ENCODE measurements at places on chromosomes 1 and 21.
A peak's percentile ranks its signal among the peaks of the same experiment; 100 is the strongest.

DNA sequence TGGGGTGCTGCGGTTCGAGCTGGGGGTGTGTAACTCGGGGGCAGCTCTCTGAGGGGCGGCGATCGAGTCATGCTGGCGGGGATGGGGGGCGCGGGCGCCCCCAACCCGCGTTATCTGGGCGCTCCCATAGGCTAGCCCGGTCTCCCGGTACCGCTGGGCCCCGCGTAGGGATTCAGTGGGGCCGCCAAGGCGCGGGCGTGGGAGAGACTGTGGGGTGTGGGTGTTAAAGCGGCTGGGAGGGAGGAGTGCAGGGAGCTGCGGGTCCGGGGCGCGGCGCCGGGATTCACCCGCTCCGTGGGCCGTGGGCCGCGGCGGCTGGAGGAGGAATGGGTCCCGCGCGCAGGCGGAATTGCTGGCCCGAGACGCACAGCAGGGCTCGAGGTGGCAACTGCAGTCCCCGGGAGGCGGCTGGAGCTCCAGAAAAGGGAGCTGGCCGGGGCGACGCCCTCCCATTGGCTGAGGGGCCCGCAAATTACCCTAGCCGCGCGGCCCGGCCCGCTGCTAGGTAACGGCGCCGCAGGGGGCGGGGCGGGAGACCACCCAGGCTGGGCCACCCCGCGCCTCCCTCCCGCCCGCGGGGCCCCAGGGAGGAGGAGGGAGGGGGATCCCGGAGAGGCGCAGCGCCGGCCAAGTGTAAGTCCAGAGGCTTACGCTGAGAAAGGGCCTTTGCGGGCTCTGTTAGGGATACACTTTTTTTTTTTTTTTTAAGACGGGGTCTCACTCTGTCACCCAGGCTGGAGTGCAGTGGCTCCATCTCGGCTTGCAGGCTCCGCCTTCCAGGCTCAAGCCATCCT is at the start of gene PTCH2:
TSS of gene PTCH2 (minus strand) at position 392 of the 794 bp plus-strand sequence. CDS start at position 71, 321 bp downstream.
- peak; percentile 59 for DNase-seq

DNA sequence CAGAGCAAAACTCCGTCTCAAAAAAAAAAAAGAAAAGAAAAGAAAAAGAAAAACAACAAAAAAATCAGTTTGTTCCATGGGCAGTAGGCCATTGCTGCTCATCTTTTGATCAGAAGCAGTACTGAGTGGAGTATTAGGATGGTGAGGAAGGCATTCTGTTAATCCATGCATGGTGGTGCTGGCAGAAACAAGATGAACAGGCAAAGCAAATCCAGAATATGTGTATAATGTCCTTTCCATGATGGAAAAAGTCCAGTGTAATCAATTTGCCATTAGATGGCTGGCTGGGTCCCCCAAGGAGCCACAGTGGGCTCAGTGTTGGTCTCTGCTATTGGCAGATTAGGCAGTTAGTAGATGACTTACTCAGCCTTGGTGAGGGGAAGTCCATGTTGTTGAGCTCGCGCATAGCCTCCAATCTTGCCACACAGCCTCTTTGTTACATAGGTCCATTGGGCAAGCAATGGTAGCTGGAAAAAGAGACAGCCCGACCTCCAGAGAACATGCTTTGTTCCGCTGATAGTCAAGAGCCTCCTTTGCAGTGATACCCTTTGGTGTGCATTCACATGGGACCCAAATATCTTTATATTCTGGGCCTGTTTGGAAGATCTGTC is 23.3 kb downstream of the H3-3A start:
- no peak for DNase-seq

DNA sequence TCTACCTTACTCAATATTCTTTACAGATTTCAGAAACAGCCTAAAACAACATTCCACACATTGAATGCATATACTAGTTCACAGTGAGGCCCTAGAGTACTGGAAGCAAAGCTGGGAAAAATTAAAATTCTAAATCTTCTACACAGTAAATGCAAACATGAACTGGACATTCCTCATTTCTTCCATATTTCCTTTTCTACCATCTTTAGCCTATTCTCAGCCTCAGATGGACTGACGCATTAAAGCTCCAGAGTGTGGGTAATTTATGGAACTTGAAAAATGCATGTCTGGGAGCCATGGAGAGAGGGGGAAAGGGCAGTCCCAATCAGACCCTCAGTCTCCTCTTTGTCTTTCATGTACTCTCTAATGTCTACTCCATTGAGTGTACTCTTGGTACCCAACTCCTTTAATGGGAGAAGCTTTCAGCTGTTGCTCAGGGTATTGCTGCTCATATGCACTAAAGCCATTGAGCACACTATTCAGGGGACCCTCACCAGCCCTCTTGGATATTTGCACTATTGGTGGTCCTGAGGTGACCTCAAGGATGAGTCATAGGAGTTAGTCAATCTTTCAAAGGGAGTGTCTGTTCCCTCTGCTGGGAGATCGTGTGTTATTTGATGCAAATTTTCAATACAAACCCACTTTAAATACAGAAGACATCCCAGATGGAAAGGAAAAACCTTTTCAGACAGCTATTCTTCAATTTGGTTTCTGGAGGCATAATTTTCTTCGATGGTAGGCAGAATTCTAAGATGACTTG is 83.3 kb upstream of the KCNJ15 start:
- peak; percentile 83 for DNase-seq

GRCh38 chr1:179951383-179952144 is 3.0 kb upstream of the CEP350 start:
- peak; percentile 85 for DNase-seq

DNA sequence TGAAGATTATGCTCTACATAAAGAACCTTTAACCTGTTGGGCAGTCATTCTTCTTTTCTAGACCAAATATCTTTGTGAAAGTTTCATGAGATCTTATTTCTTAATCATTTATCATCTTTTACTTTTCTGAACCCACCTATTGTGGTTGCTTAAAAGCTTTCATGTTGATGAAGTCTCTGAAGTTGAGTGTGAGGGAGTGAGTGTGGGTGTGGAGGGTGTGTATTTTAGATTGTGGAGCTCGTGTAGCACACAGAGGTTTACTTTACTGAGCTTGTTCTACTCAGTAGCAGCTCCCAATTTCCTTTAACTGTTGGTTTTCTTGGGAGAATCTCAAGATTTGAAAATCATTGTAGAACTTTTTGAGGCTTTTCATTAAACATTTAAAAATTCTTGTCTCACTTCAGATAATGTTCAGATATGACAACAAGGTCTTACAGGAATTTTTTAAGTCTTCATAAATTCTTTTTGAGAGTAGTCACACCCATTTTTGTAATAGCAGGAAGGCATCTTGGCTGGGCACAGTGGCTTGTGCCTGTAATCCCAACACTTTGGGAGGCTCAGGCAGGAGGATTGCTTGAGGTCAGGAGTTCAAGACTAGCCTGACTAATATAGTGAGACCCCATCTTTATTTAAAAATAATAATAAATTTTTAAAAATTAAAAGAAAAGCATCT is 17.0 kb downstream of the SRRM1 start:
- DNase-seq, result peak; percentile 33

GRCh38 chr1:180577361-180577760 is 18.6 kb downstream of the OVAAL start:
- DNase-seq, result no peak

DNA sequence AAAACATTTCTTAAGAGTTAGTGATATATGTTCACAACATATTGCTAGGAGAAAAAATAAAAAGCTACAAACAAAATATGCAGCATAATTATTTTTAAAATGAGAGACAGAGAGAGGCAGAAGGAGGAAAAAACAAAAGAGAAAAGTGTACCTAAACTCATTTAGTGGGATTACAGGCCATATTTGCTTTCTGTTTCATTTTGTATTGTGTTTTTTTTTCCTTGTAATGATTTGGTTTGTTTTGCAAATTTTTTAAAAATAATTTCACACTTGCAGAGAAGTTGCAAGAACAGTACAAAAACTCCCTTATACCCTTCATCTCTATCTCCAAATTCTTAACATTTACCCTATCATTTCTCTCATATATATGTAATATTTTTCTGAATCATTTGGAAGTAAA is 65.0 kb downstream of the LBR start:
- no peak for DNase-seq

DNA sequence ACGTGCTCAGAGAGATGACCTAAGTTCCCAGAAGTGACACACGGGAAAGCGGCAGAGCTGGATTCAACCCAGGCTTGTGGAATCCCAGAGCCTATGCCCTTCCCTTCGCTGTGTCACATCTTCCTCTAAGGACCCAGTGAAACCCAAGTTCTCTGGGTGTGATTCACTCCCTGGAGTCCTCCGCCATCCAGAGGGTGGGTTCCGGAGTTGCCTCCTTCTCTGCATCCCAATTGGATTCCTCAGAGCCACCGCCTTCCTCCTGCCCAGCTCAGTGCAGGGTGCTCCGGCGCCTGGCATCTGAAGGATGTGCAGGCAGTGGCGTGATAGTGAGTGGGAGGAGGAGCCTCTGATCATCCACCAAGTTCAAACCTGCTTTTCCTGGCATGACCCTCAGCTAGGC is 20.7 kb upstream of the RCC2 start:
- DNase-seq, result peak; percentile 93

- no peak for DNase-seq
Measured at GRCh38 chr21:39316729-39317128, 3.3 kb upstream of the BRWD1 start.

DNA sequence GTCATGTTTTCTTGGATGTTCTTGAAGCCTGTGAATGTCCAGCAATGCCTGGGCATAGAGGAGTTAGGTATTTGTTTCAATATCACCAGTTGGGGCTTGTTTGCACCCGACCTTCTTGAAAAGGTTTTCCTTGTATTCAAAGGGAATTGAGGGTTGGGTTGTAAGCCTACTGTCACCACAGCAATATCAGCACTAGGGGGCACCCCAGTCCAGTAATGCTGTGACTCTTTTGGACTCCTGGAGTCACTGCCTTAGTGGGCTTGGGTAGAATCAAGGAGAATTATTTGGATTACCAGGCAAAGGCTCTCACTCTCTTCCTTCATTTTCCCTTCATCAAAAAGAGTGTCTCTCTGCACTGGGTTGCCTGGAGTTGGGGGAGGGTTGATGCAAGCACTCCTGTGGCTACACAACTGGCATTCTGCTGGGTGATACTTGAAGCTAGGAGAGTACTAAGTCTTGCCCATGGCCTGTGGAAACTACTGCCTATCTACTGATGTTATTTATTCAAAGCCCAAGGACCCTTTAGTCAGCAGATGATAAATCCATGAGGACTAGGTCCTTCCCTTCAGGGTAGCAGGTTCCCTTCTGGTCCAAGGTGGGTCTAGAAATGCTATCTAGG is 34.5 kb downstream of the OR10R2 start:
- DNase-seq, result peak; percentile 15

- no peak for DNase-seq
Measured at GRCh38 chr1:3734602-3735001, 17.6 kb upstream of the CCDC27 start.

DNA sequence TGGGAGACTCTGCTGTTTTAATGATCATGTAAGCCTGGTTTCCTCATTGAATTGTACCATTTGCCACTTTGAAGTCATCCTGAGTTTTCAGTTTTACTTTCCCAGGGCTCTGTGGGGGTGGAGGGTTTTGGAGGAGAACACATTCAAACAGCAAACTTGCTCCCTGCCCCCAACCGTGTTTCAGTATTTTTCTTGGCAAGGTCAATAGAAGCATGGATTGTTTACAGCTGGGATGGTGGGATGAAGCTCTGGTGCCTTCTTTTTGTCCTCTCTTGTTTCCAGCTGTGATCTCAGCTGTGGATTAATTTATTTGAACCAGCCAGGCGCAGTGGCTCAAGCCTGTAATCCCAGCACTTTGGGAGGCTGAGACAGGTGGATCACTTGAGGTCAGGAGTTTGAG is 54.3 kb upstream of the SERBP1 start:
- DNase-seq, result no peak

DNA sequence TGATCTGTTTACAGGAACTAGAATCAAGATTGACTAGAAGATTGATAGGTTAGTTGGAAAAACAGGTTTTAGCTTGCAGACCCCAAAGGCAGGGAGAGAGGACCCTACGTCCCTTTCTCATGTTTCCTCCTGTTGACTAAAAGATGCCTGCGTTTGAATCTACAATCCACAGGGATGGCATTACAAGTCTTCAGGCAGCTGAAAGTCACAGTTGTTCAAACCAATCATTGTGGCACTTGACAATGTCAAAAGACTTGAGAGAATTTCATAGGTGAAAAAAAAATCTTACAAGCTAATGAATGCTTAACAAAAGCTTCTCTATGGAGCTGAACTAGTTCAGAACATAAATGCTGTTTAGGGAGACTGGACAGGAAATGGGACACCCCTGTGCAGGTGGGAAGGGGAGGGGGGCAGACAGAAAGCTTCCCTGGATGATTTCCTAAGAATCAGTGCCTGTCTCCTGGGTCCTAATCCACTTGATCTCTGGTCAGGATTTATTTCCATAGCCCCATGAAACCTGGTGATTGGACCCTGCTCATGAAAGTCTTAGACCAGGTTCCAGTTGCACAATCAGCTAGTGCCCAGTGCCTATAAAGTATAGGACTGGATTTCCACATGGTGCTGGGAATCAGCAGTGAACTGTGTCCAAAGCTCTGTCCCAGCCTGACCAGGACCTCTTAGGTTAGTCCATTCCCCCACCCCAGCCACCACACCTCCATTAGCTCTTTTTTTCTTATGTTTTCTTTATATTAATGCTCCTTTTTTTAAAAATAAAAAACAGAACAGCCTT is 91.6 kb upstream of the BCAR3 start:
- no peak for DNase-seq

- DNase-seq, result no peak
Measured at GRCh38 chr21:32765058-32765457, 6.5 kb downstream of the PAXBP1 start.

- peak; percentile 66 for DNase-seq
Measured at GRCh38 chr1:205714190-205714905, 34.0 kb upstream of the SLC45A3 start.

GRCh38 chr1:54643736-54644135 is 2.1 kb downstream of the MROH7 start:
- DNase-seq, result no peak

GRCh38 chr1:68141071-68142021 is 90.9 kb upstream of the DIRAS3 start:
- peak; percentile 51 for DNase-seq

- no peak for DNase-seq
Measured at GRCh38 chr1:98761219-98761865, 99.8 kb downstream of the SNX7 start.

DNA sequence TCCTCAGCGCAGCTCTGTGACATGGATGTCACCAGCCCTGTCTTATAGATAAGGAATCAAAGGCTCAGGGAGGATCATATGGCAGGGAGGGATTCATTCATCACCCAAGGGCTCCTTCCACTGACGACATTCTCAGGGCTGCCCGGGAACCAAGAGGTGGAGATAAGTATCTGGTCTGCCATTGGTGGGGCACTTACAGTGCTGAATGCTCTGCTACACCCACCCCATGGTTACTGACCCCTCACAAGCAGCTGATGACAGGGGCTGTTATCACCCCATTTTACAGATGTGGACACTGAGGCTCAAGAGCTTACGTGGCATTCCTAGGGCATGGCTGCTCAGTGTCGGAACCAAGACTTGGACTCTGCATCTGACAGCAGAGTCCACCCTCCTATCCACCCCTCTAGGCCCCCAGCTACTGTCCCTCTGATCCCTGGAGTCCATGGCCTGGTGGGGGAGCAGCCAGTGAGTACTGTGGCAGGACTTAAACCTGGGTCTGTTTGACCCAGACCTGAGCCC is 155.1 kb downstream of the PTPRU start:
- DNase-seq, result no peak
